Stimulated activated CD8-positive, alpha-beta memory T cell treated with anti-CD3 and anti-CD28 coated beads, Interleukin-7, amount 100 ng/mL, for 24 hours (primary cell): ENCODE measurements at places on chromosomes 16 and 17.

DNA sequence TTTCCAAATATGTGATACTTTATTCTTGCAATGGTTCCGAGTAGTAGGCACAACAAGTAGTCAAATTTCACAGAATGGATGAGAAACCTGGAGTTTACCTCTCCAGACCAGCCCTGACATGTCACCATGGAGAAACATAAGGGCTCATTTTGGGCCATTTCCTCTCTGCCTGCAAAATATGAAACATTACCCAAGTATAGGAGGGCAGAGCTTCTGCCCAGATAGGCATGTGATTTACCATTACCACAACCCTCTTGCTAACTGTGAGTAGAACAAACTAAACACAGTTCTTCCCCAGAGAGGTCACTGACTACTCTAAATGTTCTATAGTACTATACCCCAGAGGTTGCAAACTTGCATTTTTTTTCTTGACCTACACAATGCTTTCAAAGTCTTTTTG lies 15.7 kb upstream of the KPNB1 start:
- DNase-seq = no peak

DNA sequence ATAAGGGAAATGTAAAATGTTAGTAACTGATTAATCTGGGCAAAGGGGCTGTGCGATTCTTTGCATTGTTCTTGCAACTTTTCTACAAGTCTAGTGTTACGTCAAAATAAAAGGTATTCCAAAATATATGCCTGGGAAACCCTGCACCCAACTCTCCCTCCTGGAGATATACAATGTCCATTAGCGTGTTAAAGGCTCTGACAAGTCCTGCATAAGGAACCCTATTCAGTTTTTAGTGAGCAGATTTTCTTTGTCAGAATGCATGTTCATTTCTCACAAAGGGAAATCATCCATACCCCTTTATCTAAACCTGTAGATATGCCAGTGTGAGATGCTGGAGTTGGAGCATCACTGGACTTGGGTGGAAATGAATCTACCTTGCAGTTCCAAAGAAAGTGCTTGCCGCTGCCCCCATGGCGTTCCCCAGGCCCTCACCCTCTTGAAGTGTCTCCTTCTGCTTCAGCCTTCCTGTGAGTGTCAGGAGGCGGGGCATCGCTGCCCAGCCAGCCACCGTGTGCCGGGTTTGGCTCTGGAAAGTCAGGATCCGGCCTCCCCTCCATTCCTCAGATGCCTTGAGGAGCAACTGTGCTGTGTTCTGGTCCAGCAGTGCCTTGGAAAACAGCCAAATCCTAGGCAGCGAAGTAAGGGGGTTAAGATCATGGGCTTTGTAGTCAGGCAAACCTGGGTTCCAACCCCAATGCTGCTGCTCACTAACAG lies 85.5 kb downstream of the RMI2 start:
- DNase-seq = no peak

DNA sequence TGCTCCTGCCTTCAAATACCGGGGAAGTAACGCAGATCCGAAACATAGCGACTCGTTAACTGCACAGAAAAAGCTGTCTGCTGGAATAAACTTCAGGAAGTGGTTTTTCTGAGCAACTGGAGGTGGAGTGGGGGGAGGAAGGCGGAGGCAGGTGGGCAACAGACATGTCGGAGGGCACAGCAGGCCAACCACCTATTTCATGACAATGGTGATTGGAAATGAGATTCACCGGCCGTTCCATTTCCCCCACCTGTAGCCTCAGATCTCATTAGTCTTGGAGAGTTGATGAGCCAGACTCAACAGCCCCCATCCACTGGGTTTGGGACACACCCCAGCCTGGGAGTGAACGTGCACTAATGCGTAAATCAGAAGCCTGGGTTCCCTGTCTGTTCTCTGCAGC lies 7.7 kb upstream of the PECAM1 start:
- no peak for DNase-seq

DNA sequence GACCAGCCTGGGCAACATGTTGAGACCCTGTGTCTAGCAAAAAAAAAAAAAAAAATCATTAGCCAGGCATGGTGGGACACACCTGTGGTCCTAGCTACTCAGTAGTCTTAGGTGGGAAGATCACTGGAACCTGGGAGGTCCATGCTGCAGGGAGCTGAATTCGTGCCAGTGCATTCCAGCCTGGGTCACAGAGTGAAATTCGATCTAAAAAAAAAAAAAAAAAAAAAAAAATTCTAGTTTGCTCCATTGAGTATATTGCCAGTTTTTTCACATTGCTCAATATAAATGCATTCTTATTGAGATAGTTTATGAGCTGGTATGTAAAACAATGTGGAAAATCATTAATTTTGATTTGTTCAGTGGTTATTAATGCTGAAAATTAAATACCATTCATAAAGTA lies 52.0 kb downstream of the ABHD15 start:
- DNase-seq = no peak

DNA sequence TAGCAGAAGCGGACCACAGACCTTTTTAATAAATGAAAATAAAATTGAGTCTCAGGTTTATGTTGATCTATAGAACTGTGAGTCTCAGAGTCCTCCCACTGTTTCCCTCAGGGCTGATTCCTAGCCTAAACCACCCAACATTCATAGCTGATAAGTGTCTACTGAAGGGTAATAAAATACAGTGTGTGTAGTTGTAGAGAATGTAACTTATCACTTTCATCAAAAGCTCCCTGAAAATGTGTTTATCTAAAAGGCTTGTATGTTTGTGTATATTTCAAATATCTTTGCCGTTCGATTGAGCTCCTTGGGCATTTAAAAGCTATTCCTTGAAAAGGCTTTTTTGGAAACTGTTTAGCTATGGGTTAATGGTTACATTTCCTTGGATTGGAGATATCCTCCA lies 740.3 kb upstream of the SOX9 start:
- no peak for DNase-seq

DNA sequence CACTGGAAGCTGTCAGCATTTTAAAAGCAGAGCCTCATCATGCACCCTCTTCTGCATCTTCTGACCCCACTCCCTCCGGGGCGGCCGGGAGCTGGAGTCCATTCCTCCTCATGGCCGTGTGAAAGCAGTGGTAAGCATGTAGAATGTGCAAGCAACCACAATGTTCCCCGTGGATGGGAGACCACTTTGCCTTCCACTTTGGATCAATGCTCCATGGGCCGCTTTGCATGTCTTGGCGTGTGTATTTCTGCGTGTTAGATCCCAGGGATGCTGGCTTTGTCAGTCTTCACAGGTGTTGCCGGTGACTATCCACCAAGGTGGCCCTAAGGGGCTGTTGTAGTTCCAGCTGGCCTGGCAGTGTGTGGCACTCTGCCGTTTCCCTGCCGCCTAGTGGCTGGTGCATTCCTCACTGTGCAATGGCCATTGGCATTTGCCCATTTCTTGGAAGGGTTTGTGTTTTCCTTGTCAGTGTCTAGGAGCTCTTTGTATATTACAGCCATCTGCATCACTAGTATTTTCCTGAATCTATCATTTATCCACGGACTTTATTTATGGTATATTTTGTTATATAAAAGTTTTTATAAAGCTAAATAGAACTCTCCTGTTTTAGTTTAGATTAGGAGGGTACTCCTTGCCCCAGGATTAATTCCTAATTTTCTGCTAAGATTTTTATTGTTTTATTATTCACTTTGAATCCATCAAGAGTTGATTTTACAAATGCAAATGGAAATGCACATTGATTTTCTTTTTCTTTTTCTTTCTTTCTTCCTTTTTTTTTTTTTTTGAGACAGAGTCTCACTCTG lies 5.8 kb upstream of the ALDH3A1 start:
- no peak for DNase-seq

DNA sequence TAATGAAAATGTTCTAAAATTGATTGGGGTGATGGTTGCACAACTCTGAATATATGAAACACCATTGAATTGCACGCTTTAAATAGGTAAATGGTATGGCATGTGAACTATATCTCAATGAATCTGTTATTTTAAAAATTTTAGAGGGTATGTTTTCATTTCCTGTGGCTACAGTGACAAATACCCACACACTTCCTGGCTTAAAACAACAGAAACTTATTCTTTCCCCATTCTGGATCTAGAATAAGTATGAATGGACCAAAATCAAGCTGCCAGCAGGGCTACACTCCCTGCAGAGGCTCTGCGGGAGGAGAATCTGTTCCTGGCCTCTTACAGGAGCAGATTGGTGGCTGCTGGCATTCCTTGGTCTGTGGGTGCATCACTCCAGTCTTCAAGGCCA lies 11.3 kb upstream of the PECAM1 start:
- no peak for DNase-seq
